HS-27A (cell line): ENCODE measurements at places on chromosomes 16 and 17.

DNA sequence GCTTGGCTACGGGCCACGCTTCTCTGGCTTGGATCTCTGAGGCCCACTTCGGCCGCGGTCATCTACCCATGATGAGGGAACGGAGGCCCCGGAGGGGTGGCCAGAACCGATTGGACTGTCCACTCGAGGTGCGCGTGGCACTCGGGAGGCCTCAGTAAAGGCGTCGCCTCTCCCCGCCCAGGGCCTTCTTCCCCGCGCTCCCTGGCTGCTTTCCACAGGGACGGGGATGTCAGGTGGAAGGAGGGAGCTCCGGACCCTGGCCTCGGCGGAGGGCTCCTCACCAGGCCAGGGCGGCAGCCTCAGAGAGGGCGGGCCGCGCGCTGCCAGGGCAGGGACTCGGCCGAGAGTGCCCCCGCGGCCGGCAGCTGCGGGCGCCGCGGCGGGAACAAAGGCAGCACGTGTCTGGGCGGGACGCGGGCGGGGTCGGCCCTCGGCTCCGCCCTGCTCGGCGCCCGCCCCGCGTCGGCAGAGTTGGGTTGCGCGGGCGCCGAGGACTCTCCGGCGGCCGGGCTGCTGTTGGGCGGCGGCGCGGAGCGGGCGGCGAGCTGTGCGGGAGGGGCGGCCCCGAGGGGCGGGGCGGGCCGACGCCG lies 587 bp upstream of the CDK5R1 start:
- no peak for DNase-seq

- no peak for DNase-seq
These were observed 9.2 kb upstream of the CCL22 start for GRCh38 chr16:57349212-57350031.

- DNase-seq = no peak
These were observed 47.2 kb upstream of the ZNF629 start for GRCh38 chr16:30834130-30834740.

DNA sequence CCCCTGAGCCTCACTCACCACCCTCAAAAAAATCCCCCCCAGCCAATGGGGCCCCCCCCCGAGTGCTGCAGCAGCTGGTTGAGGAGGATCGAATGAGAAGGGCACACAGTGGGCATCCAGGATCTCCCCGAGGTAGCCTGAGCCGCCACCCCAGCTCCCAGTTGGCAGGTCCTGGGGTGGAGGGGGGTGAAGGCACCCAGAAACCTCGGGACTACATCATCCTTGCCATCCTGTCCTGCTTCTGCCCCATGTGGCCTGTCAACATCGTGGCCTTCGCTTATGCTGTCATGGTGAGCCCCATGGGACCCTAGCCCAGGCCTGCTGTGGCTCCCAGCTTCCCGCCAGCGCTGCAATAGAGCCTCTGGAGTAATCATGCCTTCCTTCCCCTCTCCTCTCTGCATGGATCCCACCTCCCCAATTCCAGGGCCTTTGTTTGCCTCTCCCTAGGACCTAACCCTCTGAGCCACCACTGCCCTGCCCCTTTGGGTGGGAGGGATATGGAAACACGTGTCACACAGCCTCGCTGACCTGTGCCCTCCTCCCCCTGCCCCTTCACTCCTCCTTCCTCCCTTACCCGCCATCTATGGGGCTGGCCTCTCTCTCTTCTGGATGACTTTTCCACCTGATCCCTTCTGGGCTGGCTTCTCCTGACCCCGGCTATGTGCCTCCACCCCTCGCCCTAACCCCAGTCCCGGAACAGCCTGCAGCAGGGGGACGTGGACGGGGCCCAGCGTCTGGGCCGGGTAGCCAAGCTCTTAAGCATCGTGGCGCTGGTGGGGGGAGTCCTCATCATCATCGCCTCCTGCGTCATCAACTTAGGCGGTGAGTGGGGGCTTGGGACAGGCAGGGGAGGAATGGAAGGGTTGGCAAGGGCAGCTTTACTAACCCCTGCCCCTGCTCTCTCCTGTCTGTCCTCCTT lies 1.9 kb downstream of the PRRT2 start:
- DNase-seq = no peak

DNA sequence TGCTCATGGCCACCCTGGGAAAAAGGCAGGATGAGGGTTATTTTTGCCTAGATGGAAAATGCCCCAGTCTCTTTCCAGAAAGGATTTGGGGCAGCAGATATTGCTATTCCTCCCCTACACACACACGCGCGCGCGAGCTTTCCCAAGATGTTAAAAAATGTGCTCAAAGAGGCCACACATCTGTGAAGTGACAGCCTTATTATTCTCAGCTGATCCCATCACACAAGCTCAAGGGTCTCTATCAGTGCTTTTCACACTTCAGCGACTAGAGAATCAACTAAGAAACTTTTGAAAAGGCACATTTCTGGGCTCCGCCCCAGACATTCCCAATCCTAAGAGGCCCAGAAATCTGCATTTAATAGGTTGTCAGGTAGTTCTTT lies 5.7 kb upstream of the RAB5C start:
- no peak for DNase-seq
